Activated naive CD4-positive, alpha-beta T cell treated with anti-CD3 and anti-CD28 coated beads, Interleukin-2, amount 10 ng/mL, durations not matched to agents 7 days and 5 days (primary cell): ENCODE measurements at places on chromosomes 4 and X.

GRCh38 chr4:17794730-17795129 is 13.3 kb upstream of the FAM184B start:
- no peak for DNase-seq

- DNase-seq = no peak
These were observed 71.0 kb downstream of the GPAT3 start for GRCh38 chr4:83606898-83607297.

DNA sequence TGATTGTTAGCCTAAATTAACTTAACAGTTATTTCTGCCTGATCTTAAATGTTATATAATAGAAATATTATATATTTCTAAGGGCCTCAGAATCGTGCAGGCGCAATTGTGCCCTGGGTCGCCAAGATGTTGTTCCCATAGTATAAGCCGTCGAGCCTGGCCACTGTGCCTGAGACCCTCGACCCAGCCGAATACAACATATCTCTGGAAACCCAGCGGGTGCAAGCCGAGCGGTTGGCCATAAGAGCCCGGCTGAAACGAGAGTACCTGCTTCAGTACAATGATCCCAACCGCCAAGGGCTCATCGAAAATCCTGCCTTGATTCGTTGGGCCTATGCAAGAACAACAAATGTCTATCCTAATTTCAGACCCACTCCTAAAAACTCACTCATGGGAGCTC is 549.8 kb downstream of the KCTD8 start:
- DNase-seq = no peak

GRCh38 chr4:184216515-184216914 is 1.2 kb downstream of the ENPP6 start:
- no peak for DNase-seq

DNA sequence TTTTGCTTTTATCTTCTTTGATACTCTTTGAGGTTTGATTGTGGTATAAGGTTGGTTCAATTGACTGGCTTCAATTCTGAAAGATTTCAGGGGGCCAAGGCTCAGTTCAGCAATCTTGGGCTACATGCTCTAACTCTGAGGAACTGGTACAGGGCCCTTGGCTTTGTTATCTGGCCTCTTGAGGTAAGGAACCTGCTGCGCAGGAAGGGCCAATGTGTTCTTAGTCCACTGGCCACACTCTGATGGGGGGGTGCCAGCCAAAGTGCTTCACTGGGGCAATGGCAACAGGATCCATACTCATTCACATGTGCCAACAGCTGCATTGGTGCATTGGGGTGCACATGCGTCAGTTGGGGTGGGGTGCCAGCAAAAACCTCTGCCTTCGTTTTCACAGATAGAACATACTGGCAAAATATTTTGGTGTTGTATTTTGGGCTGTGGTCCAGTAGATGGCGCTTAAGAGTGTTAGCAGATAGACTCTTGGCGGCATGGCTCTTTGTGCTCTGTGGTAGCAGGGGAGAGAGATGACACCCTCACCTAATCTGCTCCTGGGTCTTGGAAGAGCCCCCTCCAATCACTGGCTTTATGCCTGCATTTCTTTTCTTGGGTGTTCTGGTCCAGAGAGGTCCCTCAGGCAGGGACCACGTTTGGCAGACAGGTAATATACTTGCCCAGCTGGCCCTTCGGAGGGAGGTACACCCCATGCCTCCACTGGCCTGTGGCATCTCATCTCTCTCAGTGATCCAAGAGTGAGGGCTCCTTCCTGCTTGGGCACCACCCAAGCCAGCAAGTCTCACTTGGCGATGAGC is 42.9 kb downstream of the NDST3 start:
- DNase-seq = peak; percentile 36

GRCh38 chr4:144709793-144710525 is 64.0 kb downstream of the HHIP start:
- DNase-seq = no peak

DNA sequence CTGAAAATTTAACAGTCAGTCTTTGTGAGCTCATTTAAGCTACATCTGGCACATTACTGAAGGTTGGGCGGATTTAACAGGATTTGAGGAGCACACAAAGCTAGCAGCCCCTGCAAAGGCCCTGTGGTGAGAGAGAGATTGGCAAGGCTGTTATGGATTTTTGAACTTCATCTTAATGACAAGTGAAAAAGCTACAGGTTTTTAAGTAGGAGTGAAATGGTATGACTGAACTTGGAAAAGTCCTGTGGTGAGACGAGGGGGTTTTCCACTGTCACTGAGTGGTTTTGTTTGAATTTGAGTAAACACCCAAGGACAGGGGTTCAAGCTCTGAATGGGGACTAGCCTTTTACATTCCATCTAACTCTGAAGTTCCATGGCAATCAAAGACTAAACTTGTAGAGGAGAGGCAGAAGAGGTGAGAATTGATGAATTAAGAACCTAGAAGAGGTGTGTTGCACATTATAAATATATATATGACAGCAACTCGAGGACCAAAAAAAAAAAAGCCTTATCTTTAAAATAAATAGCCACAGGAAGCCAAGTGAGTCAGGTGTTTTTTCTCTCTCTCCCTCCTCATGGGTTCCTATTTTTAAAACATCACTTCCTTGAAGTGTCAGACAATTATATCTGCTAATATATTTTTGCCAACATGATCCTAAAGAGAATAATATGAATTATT is 47.8 kb upstream of the CLNK start:
- peak; percentile 24 for DNase-seq

- no peak for DNase-seq
These were observed 27.5 kb upstream of the DUSP21 start for GRCh38 chrX:44816367-44816766.
